Stimulated activated CD4-positive, alpha-beta T cell treated with anti-CD3 and anti-CD28 coated beads, Interleukin-15, amount 100 ng/mL, for 1 hour (primary cell): ENCODE measurements at places on chromosomes 2 and 18.

GRCh38 chr18:68837665-68838451, 40.0 kb downstream of the CCDC102B start:
- no peak for DNase-seq

DNA sequence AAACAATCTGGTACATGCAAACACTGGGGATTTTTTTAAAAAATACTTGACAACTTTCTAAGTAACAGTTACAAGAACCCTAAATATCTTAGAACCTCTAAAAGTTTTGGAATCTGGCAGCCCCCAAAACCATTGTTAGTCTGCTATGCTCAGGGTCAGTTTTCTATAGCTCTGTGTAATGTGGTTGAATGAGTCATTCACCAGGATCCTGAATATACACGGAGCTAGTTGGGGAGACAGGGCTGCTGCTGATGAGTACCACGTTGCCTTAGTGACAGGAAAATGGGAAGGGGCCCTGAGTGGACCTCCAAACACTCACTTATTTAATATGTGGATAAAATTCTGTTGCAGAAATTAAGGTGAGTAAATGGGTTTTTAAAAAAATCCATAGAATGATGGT, 36.9 kb upstream of the TANC1 start:
- DNase-seq: no peak

DNA sequence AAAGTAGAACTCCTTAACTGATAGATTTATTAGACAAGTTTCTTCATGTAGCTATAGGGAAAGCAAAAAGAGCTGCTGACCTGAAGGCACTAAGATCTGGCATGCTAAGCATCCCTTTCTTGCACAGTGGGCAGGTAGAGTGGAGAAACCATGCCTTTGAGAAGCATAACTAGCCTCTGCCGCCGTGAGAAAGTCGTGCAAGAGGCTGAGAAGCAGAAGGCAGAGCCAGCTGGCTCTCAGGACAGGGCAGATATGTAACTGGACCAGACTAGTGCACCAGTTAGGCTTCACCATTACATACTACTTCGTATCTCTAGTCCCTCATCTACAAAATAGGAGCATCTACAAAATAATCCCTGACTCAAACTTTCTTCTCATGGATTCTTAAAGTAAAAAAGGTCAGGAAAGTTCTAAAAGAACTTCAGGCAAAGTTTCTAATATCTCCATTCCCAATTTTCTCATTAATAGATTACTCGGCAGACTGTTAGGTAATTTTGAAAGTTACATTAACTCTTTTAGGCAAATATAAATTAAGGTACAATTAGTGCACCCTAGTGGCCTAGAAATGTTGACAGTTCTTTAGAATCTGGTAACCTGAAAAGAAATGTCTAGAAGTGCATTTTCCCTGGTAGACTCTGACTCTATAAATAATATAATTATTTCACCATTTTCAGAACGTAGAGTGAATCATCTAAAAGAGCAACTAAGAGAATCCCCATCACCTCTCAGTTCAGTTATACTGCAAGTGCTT, 10.3 kb downstream of the ERBB4 start:
- no peak for DNase-seq

DNA sequence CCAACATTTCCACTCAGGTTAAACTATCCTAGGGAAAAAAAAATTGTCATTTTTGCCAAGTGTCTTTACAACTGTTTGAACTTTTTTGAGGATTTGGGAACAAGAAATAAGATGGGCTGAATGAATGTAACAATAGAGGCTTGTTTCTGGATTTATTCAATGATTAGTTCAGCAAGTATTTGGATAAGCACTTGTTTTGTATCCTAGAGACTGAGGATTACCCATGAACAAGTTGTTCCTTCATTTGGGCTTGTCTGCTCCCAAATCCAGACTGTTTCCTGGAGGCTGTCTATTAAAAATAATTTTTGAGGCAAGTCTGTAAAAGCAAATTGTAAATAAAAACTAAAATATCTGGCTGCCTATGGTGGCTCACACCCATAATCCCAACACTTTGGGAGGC, 62.0 kb upstream of the CSRNP3 start:
- DNase-seq: no peak

DNA sequence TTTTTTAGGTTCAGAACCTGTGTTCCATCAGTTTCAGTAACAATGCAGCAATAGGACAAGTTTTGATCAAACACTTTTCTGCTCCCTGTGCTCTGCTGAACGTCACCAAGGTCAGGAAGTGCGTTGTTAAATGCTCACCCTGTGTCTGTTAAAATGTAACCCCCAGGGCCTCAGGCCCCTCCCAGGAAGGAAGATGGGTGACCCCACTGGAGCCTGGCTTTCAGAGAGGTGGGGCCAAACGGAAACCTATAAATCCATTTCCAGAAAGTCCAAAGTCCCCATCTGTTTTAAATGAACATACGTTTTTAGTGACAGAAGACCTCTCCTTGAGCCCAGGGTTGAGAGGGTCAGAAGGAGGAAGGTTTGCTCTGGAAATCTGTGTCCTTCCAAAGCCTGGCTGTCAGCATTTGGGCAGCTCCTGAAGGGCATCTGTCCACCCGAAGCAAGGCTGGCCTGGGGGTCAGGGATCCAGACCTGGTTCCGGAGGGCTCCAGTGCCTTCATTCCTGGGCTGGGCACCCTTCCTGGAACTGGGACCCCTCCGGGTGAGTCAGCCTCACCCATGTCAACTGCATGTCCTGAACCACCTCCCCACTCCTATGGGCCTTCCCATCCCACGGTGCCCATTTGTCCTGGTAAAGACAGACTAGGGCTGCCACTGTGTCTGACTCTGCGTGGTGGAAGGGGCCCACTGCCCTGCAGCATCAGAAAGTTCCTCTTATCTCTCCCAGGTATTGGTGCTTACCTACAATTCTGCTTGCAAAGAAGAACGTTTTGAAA, 117.4 kb upstream of the COPS8 start:
- no peak for DNase-seq

- no peak for DNase-seq
Measured at GRCh38 chr2:111148225-111148873, 27.6 kb downstream of the BCL2L11 start.

GRCh38 chr2:42903821-42904575, 111.6 kb upstream of the HAAO start:
- no peak for DNase-seq

- no peak for DNase-seq
Measured at GRCh38 chr2:33136056-33136455, 189.3 kb downstream of the LTBP1 start.

DNA sequence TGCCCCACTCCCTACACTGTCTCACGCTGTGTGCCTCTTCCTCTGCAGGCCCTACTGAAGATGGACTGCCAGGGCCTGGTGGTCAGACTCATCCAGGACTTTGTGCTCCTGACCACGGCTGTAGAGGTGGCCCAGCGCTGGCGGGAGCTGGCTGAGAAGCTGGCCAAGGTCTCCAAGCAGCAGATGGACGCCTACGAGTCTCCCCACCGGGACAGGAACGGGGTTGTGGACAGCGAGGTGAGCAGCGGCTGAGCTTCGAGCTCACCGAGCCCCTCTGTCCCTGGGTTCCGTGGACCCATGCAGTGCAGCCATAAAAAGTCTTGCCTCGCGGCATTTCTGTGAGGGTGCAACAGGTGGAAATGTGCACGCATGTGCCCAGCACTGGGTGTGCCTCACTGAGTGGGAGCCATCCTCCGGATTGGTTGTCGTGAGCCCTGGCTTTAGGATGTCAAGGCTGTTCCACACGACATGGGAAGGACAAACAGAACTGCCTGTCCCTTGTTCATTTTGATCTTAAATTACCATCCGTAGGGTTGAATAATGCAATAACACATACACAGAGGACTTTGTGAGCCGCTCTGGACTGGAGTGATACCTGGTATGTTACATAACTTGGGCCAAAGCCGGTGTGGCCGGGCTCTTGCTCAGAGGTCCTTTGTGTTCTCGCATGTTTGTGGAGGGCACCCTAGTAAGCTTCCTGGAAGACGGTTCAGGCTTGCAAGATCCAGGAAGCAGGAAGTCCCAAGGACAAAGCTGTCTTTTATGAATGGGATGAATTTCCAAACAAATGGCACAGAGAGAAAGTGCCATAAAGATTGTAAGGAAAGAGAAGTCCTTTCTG, 100.9 kb downstream of the SH3BP4 start:
- no peak for DNase-seq

DNA sequence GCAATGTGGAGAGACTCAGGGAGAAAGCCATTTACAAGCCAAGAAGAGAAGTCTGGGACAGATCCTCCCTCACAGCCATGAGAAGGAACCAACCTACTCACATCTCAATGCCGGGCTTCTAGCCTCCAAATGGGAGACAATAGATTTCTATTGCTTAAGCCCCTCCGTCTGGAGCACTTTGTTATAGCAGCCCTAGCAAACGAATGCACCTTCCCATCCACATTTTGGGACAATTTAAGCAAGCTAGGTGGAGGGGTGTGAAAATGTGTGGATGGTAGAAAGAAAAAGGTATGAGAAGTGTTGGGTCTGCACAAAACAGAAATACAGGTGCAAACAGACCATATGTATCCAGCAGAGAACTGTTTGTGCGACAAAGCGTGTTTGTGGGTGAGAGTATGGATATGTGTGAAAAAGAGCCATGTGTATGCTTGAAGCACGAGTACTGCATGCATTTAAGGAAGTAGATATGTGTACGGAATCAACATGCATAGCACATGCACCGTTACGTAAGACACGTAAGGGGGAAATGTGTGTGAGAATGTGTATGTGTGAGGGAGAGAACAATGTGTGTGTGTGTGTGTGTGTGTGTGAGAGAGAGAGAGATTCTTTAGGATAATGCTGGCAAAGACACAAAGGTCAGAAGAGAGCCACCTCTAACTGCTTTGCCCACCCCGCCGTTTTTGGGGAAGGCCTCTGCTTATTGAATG, 13.1 kb upstream of the E2F6 start:
- DNase-seq: no peak

DNA sequence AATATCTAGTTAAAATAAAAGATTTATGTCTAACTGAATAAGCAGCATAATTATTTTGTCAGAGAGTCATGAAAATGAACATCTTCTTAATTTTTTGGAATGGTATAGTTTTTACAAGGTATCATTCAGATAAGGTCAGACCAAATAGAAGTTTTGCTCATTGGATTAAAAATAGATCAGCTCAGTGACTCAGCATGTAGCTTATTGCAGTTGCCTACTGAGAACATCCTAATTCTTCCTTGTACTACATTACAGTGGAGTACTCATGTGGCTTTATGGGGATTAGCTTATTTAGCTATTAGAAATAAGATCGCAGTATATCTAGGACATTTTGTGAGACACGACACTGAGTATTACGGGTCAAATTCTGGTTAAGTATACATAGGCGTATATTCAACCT, 38.2 kb upstream of the PPM1B start:
- no peak for DNase-seq

- no peak for DNase-seq
Measured at GRCh38 chr2:197615016-197615652, 60.3 kb downstream of the RFTN2 start.

DNA sequence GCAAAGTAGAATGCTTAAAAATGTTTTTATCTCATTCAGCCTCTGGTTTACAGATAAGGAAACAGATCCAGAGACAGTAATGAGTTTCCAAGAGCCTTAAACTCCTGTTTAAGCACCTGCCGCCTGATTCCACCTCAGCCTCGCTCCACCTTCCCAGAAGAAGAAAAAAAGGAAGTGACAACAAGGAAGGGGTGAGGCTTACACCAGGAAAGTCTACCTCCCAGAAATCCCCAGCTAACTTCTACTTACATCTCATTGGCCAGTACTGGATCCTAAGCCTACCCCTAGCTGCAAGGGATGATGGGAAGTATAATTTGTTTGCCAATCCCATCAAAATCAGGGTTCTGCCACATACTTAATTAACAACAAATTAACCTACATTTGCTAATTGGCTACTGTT, 15.3 kb upstream of the ARID5A start:
- no peak for DNase-seq

- no peak for DNase-seq
Measured at GRCh38 chr2:137927846-137928245, 36.4 kb upstream of the HNMT start.

GRCh38 chr18:23661735-23662308, 889 bp downstream of the ANKRD29 start:
- no peak for DNase-seq

GRCh38 chr18:29596959-29597358, 1420.0 kb upstream of the CDH2 start:
- no peak for DNase-seq

DNA sequence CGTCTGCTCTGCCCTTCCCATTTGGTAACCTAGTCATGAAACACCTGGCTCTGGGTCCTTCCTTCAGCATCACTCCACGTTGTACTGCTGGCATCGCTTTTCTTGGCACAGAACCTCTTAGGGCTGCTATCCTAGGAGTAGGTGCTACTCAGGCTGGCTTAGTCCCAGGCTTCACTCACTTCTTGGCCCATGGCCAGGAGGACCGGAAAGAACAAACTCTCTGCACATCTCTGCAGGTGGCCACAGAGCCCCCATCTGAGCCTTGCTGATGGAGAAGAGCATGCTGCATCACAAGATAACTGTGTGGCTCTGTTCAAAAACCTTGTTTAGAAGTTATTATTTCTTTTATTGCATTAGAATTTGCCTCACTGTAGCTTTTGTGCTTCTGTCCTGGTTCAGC, 447.2 kb upstream of the TNP1 start:
- DNase-seq: no peak
